ENCODE measurements at places on chromosomes 13 and 19.

GRCh38 chr13:108575430-108575829 lies 54.0 kb upstream of the MYO16 start:
- H3K27me3 ChIP-seq = no peaks in the 10 kb centered on the region
- no peak for DNase-seq
- no peak overlapping the region for H3K4me3 ChIP-seq
- no peaks in the 10 kb centered on the region for H3K36me3 ChIP-seq
- H3K4me1 ChIP-seq = no peaks in the 10 kb centered on the region

GRCh38 chr19:3132971-3133792 lies 2.7 kb upstream of the GNA15 start:
- H3K4me3 ChIP-seq = peak overlapping the region; percentile 42
- no peaks in the 10 kb centered on the region for H3K27me3 ChIP-seq
- peak overlapping the region; percentile 14 for H3K27ac ChIP-seq
- DNase-seq = no peak
- H3K4me1 ChIP-seq = peaks cover 9% of the 10 kb centered on the region

DNA sequence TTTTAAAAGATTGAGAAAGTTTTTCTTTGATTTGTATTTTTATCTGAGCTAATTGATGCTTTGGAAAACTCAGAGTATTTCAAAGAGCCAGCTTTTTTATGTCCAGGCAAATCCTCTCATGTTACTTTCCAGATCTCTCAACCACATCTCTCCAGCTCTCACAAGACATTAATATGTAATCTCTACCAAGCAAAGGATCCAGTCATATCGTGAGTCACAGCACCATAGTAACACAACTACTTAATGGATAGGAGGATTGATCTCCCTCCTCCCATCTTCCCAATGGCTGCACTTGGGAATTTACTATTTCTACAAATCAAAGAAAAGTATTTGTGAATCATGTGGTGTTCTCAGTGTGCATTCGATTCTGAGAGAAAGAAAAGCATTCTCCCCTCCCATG lies 63.3 kb downstream of the POU4F1 start:
- H3K36me3 ChIP-seq = no peaks in the 10 kb centered on the region
- H3K27ac ChIP-seq = no peak overlapping the region
- H3K4me1 ChIP-seq = no peaks in the 10 kb centered on the region
- H3K27me3 ChIP-seq = no peaks in the 10 kb centered on the region
- no peak for DNase-seq
- H3K4me3 ChIP-seq = no peak overlapping the region

- no peaks in the 10 kb centered on the region for H3K36me3 ChIP-seq
- no peaks in the 10 kb centered on the region for H3K27me3 ChIP-seq
- H3K27ac ChIP-seq = no peak overlapping the region
- no peak for DNase-seq
Observed at GRCh38 chr13:98774776-98775175, 22.3 kb upstream of the SLC15A1 start.

- no peak overlapping the region for H3K4me3 ChIP-seq
- no peaks in the 10 kb centered on the region for H3K27me3 ChIP-seq
- no peaks in the 10 kb centered on the region for H3K4me1 ChIP-seq
- H3K27ac ChIP-seq = no peak overlapping the region
- DNase-seq = no peak
Observed at GRCh38 chr13:47184321-47184720, 287.5 kb upstream of the HTR2A start.

DNA sequence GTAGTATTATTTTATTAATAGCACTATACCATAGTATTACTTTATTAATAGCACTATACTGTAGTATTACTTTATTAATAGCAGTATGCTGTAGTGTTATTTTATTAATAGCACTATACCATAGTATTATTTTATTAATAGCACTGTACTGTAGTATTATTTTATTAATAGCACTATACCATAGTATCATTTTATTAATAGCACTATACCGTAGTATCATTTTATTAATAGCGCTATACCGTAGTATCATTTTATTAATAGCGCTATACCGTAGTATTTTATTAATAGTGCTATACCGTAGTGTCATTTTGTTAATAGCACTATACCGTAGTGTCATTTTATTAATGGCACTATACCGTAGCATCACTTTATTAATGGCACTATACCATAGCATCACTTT lies 191.8 kb downstream of the GPC6 start:
- no peak overlapping the region for H3K4me3 ChIP-seq
- no peak for DNase-seq
- H3K27ac ChIP-seq = no peak overlapping the region
- H3K27me3 ChIP-seq = no peaks in the 10 kb centered on the region
- no peaks in the 10 kb centered on the region for H3K4me1 ChIP-seq
- H3K36me3 ChIP-seq = no peaks in the 10 kb centered on the region

DNA sequence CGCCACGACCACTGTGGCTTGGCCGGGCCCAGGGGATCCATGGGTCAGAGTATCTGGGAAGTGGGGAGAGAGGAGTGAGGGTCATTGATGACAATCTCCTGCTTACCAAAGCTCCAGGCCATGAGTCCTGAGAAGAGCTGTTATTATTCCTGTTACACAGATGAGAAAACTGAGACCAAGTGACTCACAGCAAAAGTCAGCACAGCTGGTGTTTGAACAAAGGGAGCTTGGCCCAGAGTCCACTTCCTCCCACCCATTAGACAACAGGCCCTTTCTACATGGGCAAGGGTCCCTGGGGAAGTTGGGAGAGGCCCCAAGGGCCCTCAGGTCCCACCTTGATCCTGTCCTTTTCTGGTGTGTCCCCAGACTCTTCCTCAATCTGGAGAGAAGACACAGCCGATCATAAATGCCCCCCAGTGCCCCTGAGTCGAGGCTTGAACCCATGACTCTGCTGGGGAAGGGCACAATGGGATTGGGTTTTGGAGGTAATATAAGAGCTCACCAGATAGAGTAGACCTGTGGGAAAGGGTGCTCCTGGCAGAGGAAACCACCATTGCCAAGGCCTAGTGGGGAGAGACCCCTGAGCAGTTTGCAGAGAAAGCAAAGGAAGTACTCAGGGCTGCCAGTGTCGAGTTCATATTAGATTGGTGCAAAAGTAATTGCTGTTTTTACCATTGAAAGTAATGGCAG lies 6.8 kb downstream of the FUT6 start:
- H3K27me3 ChIP-seq = no peaks in the 10 kb centered on the region
- H3K4me3 ChIP-seq = no peak overlapping the region
- H3K27ac ChIP-seq = no peak overlapping the region
- peaks cover 42% of the 10 kb centered on the region for H3K36me3 ChIP-seq
- peaks cover 9% of the 10 kb centered on the region for H3K4me1 ChIP-seq

- DNase-seq = no peak
- H3K4me3 ChIP-seq = no peak overlapping the region
- H3K27me3 ChIP-seq = no peaks in the 10 kb centered on the region
- H3K4me1 ChIP-seq = no peaks in the 10 kb centered on the region
Observed at GRCh38 chr13:109130093-109130835, 500.9 kb downstream of the MYO16 start.

GRCh38 chr19:32580353-32580900 lies 563 bp upstream of the PDCD5 start:
- peaks cover 10% of the 10 kb centered on the region for H3K4me1 ChIP-seq
- no peaks in the 10 kb centered on the region for H3K27me3 ChIP-seq
- no peak for DNase-seq
- H3K27ac ChIP-seq = peak overlapping the region; percentile 95

DNA sequence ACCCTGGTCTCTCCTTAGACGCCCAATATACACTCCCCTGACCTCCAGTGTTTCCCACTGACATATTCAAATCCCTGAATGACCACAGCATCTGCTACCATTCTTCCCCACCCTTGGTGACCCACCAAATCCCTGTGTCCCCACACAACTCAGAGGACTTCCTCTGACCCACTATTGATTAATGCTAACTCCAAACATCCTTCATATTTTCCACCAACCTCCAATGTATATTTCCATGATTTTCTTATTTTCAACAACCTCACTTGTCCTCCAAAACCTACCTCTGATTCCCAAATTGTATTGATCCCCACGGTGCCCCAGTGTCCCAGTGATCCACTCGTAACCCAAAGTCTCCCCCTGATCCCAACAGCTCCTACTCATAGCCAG lies 526 bp upstream of the DMWD start:
- H3K4me3 ChIP-seq = peak overlapping the region; percentile 92
- peaks cover 15% of the 10 kb centered on the region for H3K36me3 ChIP-seq

DNA sequence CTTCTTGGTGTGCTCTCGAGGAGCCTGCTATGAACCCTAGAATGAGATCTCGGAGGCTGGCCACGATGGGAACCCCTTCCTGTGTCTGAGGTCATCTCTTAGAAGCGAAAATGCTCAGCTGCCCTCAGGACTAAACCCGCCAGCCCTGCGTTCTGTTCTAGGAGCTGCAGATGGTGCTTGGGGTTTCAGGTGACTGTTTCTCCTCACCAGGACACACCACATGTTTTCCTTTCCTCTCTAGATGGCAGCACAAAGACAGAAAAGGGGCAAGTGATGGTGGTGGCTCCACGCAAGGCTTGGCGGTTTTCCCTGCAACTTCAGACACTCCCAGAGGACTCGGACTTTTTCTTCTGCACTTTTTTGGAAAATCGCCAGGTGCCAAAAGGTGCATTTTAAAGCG lies 60.1 kb downstream of the RNASEH2B start:
- no peak for DNase-seq
- H3K4me3 ChIP-seq = no peak overlapping the region
- H3K36me3 ChIP-seq = no peaks in the 10 kb centered on the region
- no peaks in the 10 kb centered on the region for H3K4me1 ChIP-seq
- no peak overlapping the region for H3K27ac ChIP-seq

DNA sequence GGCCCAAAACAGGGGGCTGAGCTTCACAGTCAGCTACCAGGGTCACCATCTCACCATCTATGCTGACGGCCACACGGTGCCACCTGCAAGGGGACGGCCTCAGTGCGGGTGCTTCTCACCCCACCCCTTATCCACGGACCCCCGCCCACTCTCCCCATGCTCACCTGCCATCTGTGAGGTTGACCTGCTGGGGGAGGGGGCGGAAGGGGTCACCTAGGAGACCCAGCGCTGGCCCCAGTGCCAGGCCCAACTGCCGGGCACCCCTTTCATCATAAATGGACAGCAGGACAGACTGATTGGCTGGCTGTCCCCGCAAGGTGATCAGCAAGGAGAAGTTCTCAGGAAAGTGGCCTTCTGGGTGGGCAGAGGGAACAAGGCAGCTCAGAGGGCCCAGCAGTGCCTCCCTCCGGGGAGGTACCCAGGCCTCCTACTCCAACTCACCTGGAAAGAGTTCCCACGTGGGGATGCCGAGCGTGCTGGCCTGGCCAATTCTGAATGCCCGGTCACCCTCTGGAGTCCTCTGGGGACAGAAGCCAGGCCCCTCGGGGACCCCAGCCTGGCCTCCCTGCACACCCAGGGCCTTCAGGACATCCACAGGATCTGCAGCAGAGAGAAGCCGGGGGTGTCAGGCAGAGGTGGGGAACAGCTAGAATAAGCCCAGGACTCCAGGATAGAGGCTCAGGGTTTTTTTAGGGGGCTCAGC lies 4.5 kb downstream of the COL5A3 start:
- no peaks in the 10 kb centered on the region for H3K27me3 ChIP-seq
- H3K36me3 ChIP-seq = peaks cover 6% of the 10 kb centered on the region
- peak overlapping the region; percentile 86 for H3K27ac ChIP-seq
- no peak overlapping the region for H3K4me3 ChIP-seq

- DNase-seq = no peak
- no peak overlapping the region for H3K4me3 ChIP-seq
- peaks cover 30% of the 10 kb centered on the region for H3K27me3 ChIP-seq
- H3K4me1 ChIP-seq = peaks cover 25% of the 10 kb centered on the region
- no peak overlapping the region for H3K27ac ChIP-seq
Observed at GRCh38 chr19:18613589-18614234, 1.0 kb downstream of the TMEM59L start.

DNA sequence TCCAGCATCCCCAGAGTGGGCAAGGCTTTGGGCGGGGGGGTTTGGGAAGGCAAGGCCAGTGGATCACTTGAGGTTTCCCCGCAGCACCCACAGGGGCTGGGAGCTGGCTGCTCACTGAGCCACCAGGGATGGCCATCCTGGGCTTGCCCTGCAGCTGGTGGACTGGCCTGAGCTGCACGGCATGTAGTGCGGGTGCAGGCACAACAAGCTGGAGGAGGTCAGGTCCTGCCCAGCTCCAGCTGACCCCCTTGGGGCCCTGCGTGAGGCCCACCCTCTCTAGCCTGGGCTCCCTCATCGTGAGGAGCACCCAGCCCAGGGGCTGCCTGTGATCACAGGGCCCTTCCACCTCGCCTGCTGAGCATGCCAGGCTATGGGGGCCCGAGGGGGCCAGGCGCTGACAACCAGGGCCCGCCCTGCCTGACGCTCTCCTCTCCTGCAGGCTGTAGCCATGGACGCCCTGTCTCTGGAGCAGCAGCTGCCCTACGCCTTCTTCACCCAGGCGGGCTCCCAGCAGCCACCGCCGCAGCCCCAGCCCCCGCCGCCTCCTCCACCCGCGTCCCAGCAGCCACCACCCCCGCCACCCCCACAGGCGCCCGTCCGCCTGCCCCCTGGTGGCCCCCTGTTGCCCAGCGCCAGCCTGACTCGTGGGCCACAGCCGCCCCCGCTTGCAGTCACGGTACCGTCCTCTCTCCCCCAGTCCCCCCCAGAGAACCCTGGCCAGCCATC lies 22.9 kb downstream of the COMP start:
- H3K4me1 ChIP-seq = peaks cover 18% of the 10 kb centered on the region
- H3K4me3 ChIP-seq = no peak overlapping the region
- no peak for DNase-seq
- no peaks in the 10 kb centered on the region for H3K36me3 ChIP-seq

DNA sequence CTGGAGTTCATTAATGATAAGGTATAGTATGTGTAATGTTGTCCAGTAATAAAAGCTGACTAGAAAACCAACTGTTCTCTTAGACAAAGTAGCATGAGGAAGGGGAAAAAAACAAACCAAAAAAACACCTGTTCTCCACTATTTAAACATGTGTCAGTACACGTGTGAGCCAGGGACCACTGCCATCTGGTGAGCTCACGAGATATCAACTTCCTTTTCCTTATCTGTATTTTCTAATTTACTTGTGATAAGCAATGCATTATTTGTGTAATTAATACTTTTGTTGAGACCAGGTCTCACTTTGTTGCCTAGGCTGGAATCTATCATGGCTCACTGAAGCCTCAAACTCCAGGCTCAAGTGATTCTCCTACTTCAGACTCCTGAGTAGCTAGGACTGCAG lies 4.3 kb upstream of the SIX5 start:
- no peak overlapping the region for H3K4me3 ChIP-seq
- peaks cover 50% of the 10 kb centered on the region for H3K36me3 ChIP-seq
- peaks cover 5% of the 10 kb centered on the region for H3K4me1 ChIP-seq
- no peak for DNase-seq
- H3K27ac ChIP-seq = no peak overlapping the region

Measured in esophagus squamous epithelium (tissue), 5 donors.